ENCODE measurements at places on chromosomes 1 and 21.

GRCh38 chr1:237983496-237983895 lies 92.8 kb upstream of the ZP4 start:
- no peak for DNase-seq

GRCh38 chr1:211951856-211952255 lies 83.5 kb downstream of the INTS7 start:
- DNase-seq: no peak

DNA sequence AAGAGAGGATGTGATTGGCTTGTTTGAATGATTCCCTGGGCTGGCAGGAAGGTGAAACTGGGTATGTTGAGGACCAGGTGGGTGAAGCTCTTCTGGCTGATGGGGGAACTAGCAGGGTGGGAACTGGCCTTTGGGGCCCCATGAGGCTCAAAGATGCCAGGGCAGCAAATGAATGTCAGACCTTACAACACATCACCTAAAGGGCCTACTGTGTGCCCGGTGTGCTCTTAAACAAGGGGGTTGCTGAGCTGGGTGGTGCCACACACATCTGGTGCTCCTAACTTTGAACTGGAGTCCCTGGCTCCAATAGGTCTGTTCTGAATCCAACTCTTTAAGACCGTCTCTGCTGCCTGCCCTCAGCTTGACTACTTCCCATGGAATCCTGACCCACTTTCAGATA lies 21.3 kb upstream of the HTR1D start:
- DNase-seq: no peak

DNA sequence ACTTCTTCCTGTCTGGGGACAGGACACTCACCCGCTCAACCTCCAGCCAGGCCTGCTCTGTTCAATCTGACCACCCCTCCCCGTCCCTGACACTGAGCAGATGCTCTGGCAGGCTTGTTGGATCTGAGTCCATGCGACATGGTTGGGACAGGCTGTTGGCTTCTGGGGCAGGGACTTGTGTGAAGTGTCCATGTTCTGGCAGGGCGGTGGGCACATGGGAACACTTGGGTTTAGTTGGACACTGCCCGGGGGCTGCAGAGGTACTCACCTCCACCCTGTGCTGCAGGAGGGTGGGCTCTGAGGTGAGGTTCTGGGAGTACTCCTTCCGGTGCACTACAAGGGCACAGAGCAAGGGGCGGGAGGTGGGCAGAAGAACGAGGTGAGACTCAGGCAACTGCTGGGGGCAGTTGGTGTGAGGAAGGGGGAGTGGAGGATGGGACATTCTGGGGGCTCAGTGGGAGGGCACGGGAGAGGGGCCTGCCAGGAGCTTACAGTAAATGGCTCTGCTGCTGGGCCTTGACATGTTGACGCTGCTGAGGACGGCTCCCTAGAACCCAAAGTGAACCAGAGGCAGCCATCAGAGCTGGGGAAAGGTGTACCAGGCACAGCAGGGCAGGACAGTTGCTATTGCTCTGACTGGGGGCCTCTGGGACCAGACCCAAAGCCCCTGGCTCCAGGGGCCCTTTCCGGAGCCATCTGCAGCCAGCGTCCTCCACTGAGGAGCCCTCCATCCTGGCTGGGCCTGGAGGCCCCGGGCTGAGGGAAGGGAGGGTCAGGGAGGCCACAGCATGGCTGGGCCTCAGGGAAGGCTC lies 2.3 kb downstream of the EPS8L3 start:
- no peak for DNase-seq

GRCh38 chr1:245153552-245154428 lies 995 bp upstream of the KIF26B start:
- no peak for DNase-seq
